ENCODE measurements at places on chromosomes 1 and 21. TPM values are rescaled to one million over a fixed set of nuclear protein-coding genes. Genes with fewer than 3 reads are reported as not detected.

Gene SLAMF9
- 0.80 TPM for total RNA-seq

Gene KIF26B
- total RNA-seq = 0.45 TPM

Gene SPRR2F
- total RNA-seq = not detected

Gene PRDM2
- 68.1 TPM for total RNA-seq

Gene PTGFRN
- 20.4 TPM for total RNA-seq

Gene FOXD2
- 12.3 TPM for total RNA-seq

Gene FCER1G
- total RNA-seq = 43.9 TPM

Gene UBXN10
- total RNA-seq = 0.13 TPM

Gene RABIF
- total RNA-seq = 5.3 TPM

Gene S100A16
- 58.4 TPM for total RNA-seq

Gene BATF3
- total RNA-seq = 6.5 TPM

Gene GCSAML
- 1.2 TPM for total RNA-seq

Gene GJA9
- not detected for total RNA-seq

Gene SPRR1A
- total RNA-seq = not detected

Gene RPS6KC1
- total RNA-seq = 27.4 TPM

Gene TSPAN2
- 2.9 TPM for total RNA-seq

Gene BGLAP
- total RNA-seq = 5.1 TPM

Measured in sciatic nerve (tissue), 2 donors.